Natural killer cell (primary cell): ENCODE measurements at places on chromosomes 1 and 21. TPM values are rescaled to one million over a fixed set of nuclear protein-coding genes. Genes with fewer than 3 reads are reported as not detected.
A peak's percentile ranks its signal among the peaks of the same experiment; 100 is the strongest.

GRCh38 chr1:165235777-165236291, 120.7 kb downstream of the LMX1A start:
- DNase-seq: no peak

DNA sequence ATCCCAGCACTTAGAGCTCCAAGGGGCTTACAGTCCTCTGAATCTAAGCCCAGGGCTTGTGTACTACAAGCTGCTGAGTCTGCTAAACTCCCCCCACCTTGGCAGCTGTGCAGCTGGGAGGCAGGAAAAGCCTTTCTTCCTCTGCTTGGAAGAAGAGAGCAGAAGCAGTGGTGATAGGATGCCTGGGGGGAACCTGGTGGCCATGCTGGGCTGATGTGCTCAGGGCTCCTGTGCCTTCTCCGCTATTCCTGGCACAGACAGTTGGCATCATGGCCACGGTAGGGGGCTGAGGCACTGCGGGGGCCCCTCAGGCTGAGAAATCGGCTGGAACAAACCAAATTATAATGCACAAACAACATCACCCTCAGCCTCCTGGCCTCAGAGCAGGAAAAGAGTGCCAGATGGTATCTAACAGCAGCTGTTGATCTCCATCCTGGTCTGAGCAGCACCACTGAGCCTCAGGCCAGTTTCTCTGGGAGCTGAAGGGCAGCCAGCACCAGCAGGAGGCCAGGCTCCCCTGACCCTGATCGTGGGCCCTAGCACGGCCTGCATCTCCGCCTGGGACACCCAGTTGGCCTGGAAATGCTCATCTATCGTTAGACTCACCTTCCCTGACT, 35.8 kb downstream of the ECE1 start:
- DNase-seq: no peak

DNA sequence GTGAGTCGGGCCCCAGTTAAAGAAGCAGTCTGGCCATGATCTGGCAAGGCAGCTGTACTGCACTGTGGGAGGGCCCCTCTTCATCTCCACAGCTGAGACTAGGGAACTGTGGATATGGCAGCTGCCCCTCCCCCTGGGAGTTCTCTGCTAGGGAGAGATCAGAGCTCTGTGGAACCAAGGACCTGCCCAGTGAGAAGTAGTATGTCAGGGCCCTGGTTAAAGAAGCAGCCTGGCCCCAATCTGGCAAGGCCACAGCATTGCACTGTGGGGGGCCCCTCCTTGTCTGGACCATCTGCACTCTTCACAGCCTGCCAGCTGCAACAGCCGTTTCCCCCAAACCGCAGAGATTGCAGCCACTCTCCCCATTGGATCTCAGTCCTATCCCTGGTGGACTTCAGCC, 208.5 kb downstream of the DNAH14 start:
- no peak for DNase-seq

The JAM2 gene
- total RNA-seq: not detected

The LCA5L gene
- 0.14 TPM for total RNA-seq

GRCh38 chr1:76868154-76868882, 1.0 kb downstream of the ST6GALNAC5 start:
- DNase-seq: peak; percentile 14

DNA sequence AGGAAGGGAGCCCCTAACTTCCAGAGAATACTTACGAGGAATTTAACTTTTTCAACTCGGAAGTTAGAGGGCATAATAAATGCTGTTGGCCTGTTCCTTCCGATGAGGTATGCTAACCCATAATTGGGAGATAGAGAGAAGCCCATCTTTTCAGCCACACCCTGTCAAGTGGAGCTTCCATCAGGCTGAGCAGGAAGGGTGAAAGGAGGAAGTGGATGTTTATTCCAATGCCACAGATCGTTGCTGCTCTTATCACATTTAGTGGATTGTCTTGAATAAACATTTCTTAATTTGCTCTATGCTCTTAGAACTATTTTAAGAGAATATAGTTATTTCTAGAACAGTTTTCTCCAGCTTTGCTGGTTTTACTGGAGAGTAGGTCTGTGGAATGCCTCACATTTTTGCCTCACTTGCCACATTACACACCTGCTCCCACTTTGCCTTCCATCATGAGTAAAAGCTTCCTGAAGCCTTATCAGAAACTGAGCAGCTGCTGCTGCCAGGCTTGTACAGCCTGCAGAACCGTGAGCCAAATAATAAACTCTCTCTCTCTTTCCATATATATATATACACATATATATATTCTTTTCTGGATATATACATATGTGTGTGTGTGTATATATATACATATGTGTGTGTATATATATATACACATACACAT, 60.0 kb upstream of the RGS21 start:
- no peak for DNase-seq

DNA sequence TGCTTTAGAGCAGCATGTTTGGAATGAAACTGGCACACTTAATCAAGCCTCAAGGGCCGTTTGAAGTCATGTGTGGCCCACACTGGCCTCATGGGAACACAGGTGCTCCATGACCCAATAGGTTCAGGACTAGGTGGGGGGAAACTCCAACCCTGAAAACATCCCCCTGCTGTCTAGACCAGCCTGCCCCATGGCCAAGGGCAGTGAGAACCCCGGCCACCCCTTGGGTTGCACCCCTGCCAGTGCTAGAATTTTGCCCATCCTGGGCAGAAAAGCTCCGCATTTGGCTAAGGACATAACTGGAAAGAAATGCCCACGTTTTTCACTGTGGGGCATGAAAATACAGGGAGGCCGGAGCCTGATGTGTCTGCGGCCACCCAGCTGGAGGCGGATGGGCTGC, 6.1 kb upstream of the PTGER3 start:
- no peak for DNase-seq

GRCh38 chr1:18309552-18310155, 171.1 kb upstream of the KLHDC7A start:
- no peak for DNase-seq

DNA sequence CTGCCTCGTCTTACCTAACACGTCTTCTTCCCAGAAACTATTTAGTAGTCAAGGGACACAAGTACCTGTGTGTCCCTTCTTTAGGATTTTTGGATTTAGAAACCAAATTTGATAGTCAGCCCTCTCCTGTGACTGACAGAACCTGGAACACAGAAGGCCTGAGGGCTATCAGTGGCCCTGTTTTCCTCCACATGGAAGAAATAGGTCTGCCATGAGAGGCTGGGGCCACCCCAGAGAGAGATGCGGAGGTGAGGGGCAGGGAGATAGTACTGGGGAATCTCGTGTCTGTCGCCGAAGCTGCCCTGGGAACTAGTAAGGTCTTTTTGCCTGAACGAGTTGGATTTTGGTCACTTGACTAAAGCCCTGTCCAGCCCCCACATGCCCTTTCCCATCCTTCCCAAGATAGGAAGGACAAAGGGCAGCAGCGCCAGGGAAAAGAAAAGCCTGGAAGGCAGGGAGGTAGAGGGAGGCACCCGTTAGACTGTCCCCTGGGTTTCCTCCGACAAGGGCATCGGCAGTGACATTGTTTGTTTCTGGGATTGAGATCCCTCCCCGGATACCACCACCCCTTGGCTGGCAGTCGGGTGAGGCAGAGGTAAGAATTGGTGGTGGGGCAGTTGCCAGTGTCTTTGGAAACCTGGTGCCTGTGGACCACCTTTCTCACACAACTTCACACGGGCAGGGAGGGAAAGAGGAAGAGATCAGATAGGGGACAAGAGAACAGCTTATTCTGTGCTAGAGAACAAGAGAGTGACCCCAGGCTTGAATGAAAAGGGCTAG, 19.8 kb downstream of the SMIM12 start:
- no peak for DNase-seq

- peak; percentile 11 for DNase-seq
Observed at GRCh38 chr1:246724731-246725095, 504 bp downstream of the SCCPDH start.

GRCh38 chr1:224922404-224923164, 6.9 kb upstream of the DNAH14 start:
- DNase-seq: peak; percentile 38

DNA sequence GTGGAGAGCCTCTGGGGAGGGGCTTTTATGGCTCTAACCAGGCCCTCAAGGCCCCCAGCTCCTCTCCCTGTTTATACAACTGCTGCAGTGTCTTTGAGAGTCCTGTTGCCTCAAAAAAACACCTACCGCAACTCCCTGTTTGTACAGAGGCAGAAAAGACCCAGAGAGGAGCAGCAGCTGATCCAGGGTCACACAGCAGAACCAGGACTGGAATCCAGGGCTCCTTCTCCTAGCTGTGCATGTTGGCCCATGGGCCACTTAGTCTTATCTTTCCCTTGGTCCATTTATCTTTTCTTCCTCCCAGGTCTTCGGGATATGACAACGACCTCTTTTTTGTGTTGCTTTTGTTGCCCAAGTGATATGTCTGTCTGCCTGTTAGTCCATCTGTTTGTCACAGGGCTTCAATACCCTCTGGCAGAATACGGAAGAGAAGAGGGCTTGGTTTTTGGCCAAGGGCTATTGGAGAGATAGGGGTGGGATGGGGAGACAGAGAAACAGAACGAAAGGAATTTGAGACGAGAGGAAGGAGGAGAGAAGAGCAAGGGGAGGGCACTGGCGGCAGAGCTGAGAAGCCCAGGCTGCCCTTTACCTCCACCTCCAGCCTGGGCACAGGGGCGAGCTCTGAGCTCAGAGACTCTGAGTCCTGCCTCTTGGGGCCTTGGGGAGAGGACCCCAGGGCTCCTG, 33.5 kb upstream of the WASF2 start:
- no peak for DNase-seq

DNA sequence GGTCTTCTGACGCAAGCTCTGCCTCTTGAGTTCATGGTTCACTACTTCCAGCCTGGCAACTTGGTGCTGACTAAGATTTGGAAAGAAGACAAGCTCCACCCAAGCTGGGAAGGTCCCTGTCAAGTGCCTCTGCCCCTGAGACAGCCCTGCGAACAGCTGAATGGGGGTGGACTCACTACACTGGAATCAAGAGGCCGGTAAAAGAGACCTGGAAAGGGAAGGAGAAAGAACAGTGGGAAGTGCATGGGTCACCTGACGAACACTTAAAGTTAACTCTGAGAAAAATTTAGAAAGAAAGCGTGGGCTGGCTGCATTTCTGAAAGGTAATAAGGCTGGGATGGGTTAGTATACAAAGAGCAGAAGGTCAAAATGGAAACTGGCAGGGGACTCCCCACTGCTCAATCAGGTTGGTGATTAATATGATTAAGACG, 26.1 kb upstream of the ZNF496 start:
- DNase-seq: no peak

DNA sequence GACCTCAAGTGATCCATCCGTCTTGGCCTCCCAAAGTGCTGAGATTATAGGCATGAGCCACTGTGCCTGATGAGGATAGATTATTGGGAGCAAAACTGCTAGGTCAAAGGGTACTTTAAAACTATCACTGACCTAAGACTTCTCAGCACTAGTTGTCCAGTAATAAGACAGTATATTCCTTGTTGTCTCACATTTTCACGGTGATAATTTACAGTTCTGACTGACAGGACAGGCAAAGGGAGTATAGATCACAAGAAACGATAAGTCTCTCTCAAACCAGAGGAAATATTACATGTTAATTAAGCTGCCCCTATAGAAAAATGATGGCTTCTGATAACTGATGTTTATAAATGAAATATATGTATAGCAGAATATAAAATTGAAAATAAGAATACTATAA, 3.7 kb downstream of the MRPS14 start:
- DNase-seq: no peak

The S100A3 gene
- not detected for total RNA-seq

DNA sequence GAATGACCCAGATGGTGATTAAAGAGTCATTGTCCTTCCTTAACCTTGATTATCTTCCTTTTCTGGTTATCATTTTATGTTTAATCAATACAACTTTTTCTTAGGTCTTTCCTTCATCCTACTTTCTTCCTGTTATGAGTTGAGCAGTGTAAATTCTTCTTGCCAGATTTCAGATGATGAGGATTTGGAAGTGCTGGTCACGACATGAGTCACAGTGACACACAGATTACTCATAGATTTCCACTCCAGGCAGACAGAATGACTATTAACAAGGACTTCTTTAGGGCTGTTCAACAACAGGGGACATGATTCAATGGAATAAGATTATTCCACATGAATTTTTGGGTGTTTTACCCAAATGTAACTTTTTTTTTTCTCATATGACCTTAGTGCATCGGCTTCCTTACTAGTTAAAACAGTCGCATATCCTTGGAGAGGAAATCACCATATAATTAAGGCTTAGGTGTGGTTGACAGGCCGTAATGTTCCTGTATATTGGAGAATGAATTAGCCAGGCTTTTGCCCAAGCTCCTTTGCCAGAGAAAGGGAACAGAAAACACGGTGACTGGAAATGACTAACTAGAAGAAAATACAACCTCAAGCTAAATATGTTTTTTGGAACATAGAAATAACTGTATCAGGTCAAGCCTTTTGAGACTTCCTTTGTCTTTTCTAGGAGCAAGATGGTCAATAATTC, 44.2 kb downstream of the PRRX1 start:
- no peak for DNase-seq

DNA sequence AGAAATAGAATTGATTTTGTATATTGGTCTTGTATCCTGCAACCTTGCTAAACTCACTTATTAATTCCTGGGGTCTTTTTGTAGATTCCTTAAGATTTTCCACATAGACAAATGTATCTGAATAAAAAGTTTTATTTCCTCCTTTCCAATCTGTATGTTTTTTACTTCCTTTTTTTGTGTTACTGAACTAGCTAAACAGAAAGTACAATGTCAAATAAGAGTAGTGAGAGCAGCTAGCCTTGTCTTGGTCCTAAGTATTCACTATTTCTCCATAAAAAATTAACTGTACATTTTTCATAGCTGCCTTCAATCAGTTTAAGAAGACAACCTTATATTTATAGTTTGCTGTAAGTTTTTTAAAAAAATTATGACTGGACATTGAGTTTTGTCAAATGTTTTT, 74.9 kb downstream of the FASLG start:
- DNase-seq: no peak

DNA sequence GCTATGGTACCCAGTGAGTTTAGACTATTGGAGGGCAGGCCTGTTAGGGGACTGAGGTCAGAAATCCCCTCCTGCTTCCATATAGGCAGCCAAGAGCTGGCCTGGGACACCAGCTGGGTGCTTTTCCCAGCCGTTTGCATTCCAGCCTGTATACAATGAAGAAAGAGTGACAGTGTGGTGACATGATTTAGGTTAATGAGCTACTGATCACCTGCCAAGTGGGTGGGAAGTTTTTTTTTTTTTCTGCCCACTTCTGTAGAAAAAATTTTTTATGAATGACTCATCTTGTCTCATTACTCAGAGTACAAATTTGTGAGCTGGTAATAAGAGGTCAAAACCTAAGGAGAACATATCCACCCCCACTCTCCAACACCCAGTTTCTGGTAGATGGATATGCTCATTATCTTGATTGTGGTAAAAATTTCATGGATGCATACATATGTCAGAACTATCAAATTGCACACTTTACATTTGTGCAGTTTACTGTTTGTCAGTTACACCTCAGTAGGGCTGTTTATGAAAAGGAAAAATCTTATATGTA, 16.4 kb upstream of the CGN start:
- no peak for DNase-seq

The ALPL gene
- total RNA-seq: not detected

DNA sequence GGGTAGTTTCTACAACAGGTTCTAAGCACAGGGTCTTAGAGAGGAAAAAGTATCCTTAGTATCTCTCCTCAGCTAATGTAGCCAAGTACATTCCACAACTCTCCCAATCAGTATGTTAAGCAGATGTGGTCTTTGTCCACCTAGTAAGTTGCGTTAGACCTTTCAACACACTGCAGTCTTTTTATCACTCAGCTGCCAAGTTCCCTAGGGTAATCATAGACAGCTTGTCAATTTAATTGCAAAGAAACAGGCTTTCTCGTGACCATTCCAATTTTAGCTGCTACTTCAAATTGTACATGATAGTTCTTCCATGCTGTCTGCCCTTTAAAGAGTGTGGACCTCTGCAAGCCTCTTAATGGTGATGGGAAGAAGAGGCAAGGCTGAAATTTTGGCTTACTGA, 211.8 kb upstream of the PKN2 start:
- DNase-seq: no peak

The WNT2B gene
- total RNA-seq: 0.18 TPM

The NBPF10 gene
- 4.9 TPM for total RNA-seq
